ENCODE measurements at places on chromosomes 6 and 20. TPM values are rescaled to one million over a fixed set of nuclear protein-coding genes. Genes with fewer than 3 reads are reported as not detected.
A peak's percentile ranks its signal among the peaks of the same experiment; 100 is the strongest.

- no peak for DNase-seq
These were observed 366.1 kb downstream of the MAFB start for GRCh38 chr20:40322941-40323340.

GRCh38 chr6:147859071-147859470, 350.6 kb downstream of the SAMD5 start:
- no peak for DNase-seq

GRCh38 chr6:36323062-36323461, 13.6 kb downstream of the BNIP5 start:
- no peak for DNase-seq

Gene ZNF391
- total RNA-seq: 0.74 TPM

- DNase-seq: no peak
These were observed 162.8 kb downstream of the SCML4 start for GRCh38 chr6:107661291-107661690.

Gene MYLK2
- total RNA-seq: 3.0 TPM

DNA sequence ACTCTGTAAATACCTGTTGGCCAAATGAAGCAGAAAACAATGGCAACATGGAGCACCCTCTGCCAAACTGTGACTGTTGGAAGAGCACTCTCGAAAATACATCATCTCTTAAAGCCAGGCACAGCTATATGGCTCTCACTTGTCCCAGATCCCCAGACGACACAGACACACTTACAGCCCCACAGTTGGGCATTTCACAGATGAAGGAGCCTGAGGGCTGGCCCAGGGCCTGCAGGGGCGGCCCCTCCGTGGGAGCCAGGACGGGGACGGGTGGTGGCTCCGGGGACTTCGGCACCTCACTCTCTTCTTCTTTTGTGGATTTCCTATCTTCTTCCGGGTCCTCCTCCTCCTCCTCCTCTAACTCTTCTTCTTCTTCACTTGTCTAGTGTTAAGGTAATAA, 18.4 kb upstream of the MRPS10 start:
- DNase-seq: no peak

DNA sequence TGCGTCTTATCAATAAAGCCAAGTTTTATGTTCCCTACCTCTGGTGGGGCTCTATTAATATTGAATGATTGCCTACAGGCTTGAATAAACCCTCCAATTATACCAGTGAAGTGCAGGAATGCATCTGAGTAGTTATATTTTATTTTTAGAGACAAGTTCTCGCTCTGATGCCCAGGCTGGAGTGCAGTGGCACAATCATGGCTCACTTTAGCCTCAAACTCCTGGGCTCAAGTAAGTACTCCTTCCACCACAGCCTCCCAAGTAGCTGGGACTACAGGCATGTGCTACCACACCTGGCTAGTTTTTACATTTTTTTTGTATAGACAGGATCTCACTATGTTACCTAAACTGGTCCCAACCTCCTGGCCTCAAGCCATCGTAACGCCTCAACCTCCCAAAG, 26.1 kb upstream of the UBE2J1 start:
- no peak for DNase-seq

DNA sequence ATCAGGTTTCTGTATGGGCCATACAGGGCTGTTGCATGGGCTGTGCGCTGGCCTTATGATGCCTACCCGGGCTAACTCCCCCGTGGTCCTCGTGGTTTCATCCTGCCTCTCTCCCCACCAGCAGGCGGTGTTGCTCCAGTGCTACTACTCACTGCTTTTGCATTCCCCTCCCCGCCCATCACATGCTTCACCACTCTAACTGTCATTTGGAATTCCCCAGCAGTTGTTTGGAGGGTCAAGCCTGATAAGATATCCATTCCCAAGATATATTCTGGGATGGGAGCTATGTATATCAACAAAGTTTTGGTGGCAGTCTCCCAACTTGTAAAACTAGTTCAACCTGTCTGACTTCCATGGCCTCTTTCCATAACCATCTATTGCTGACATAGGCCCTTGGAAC, 233.2 kb upstream of the SOX4 start:
- peak; percentile 62 for DNase-seq

GRCh38 chr20:17643531-17644188, 38.4 kb downstream of the RRBP1 start:
- DNase-seq: no peak

- DNase-seq: no peak
These were observed 116.7 kb upstream of the MAN1A1 start for GRCh38 chr6:119466226-119466625.

- peak; percentile 55 for DNase-seq
These were observed 5.1 kb downstream of the UBE2C start for GRCh38 chr20:45817376-45818194.

GRCh38 chr6:6317386-6317785, 3.1 kb downstream of the F13A1 start:
- no peak for DNase-seq

- DNase-seq: peak; percentile 44
These were observed 6.0 kb downstream of the PDYN start for GRCh38 chr20:1987826-1988225.

Gene ZBTB24
- 7.1 TPM for total RNA-seq

DNA sequence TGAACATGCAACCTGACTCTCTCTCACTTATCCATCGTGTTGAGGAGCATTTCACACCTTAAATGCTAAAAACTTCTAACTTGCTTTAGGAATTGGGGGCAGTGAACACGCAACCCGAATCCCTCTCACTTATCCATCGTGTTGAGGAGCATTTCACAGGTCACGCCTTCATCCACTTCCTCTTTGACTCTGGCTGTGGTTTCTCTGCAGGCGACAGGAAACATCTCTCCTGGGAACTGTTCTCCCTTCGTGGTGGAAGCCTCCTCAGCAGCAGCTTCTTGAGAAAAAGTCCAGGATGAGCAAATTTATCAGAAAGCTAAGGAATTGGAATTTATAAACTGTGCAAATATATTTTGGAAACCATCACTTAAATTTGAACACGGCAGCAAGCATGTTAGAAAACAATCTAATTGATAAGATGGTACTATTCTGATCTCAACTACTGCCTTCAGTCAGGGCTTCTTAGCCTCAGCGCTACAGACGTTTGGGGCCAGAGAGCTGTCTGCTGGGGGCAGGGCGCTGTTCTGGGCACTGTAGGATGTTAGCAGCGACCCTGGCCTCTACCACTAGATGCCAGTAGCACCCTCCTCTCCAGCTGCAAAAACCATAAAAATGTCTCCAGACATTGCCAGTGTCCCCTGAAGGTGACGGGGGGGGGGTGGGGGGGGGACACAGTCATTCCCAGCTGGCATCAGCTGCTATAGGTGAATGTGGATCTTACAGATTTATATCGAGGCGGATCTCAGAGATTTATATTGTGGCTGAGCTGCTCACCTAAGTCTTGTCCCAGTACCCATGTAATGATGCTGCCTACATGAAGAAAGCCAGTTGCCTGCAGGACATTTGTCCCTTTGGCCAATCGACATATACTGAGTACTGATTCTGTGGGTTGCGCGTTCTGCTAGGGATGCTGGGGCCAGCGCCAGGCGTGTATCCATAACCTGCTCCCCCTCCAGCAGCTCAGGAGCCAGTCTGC, 26.2 kb downstream of the CTCFL start:
- peak; percentile 52 for DNase-seq

DNA sequence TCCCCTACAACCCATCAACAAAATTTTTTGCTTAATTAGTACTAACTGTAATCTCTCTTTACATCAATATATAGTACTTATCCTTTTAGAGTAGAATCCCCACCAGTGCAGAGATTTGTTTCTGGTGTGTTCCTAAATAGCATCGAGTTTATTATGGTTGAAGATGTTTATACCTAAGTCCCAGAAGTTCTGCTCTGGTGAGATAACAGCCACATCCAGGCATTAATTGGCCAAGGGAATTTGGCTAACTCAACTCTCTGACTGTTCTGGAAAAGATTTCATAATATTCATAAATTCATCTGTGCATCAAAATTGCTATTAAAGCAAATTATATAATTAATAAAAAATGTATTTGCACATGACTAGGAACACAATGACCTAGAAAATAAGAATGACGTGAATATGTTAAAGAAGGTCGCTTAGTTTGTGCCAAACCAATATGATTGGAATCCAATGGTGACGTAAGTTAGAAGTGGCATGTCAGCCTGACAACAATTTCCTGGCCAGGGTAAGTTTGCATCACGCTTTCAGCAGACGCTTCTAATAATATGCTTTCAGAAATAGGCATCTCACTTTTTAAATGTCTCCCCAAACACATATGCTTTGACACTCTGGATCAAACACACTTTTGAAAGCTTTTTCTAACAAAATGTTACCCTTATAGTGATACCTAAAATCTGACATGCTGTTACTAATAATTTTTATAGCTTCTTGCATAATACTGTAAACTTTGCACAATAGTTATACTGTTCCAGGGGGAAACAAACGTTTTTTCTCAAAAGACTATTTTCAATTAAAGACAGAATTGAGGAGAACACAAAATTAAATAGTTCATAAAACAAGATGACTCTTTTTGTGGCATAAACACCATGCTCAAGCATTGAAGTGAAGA, 236.7 kb downstream of the TENT5A start:
- DNase-seq: peak; percentile 4

Gene SCUBE3
- total RNA-seq: 2.0 TPM

Gene MDFI
- 53.7 TPM for total RNA-seq

Gene UST
- total RNA-seq: 12.1 TPM

Gene MRPL18
- 223 TPM for total RNA-seq

DNA sequence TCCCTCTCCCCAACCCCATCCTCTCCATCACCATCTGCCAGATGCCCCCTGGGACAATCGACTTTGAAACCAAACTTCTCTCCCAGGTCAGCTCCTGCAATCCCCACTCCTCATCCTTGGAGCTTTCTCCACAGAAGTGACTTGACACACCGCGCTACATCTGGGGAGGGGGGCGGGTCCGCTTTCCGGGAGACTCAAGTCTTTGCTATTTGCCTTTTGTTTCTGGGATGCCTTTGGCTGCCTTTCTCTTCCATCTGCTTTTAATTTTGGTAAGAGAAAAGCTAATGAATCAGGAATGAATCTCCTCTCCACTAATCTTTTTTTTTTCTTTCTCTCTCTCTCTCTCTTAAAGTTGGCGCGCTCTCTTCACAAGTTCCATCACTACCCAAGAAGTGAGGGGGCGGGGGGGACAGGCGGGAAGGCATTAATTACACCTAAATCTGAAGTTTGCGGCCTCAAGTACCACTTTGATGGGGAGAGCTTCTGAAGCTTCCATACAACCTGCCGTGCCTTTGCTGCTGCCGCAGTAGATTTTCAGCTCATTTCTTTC, 664 bp upstream of the TPBG start:
- peak; percentile 69 for DNase-seq

Gene C6orf163
- 0.63 TPM for total RNA-seq

Gene HTR1E
- not detected for total RNA-seq

DNA sequence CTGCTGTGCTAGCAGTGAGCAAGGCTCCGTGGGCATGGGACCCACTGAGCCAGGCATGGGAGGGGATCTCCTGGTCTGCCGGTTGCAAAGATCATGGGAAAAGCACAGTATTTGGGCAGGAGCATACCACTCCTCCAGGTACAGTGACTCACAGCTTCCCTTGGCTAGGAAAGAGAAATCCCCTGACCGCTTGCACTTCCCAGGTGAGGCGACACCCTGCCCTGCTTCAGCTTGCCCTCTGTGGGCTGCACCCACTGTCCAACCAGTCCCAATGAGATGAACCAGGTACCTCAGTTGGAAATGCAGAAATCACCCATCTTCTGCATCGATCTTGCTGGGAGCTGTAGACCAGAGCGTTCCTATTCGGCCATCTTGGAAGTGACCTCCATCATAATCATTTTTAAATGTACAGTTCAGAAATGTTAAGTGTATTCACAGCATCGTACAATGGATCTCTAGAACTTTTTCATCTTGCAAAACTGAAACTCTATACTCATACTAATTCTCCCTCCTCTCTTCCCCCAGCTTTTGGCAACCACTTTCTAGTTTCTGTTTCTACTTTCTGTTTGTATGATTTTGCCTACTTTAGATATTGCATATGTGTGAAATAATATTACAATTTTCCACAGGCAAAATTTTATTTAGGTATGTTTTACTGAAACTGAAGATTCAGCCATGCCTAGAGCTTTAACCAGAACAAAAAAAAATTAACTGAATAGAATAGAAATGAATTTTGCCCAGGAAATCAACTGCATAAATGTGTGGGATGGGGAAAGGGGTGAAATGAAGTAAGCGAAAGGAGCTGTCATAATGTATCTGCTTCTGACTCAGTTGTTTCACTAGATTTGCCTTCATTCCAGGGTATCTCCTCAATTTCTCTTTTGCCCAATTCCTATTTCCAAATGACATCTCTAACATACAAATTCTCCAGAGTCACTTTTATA, 100.0 kb downstream of the RWDD2A start:
- DNase-seq: no peak

- no peak for DNase-seq
These were observed 191.8 kb downstream of the NRN1 start for GRCh38 chr6:5814901-5815300.

DNA sequence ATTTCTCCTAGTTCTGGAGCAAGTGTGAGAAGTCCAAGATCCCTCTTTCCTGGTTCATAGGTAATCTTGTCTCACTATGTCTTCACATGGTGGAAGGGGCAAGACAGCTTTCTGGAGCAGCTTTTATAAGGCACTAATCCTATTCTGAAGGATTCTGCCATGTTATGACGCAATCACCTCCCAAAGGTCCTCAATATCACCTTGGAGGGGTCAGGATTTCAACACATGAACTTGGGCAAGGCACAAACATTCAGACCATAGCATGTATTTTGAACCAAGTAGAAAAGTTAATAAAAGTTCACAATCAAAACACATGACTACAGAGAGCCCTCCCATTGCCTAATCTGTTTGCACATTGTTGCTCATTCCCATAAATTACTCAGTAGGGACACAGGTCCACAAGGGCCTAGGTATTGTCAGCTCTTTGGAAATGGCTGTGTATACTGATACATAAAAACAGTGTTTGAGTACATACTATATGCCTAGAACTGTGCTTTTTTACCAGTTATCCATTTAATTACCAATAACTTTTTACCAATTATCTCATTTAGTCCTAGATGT, 11.3 kb upstream of the TRDN start:
- DNase-seq: no peak

- DNase-seq: no peak
These were observed 106.5 kb upstream of the NT5E start for GRCh38 chr6:85343428-85343827.

Gene FAM217A
- total RNA-seq: not detected

Gene BPIFB4
- total RNA-seq: not detected

DNA sequence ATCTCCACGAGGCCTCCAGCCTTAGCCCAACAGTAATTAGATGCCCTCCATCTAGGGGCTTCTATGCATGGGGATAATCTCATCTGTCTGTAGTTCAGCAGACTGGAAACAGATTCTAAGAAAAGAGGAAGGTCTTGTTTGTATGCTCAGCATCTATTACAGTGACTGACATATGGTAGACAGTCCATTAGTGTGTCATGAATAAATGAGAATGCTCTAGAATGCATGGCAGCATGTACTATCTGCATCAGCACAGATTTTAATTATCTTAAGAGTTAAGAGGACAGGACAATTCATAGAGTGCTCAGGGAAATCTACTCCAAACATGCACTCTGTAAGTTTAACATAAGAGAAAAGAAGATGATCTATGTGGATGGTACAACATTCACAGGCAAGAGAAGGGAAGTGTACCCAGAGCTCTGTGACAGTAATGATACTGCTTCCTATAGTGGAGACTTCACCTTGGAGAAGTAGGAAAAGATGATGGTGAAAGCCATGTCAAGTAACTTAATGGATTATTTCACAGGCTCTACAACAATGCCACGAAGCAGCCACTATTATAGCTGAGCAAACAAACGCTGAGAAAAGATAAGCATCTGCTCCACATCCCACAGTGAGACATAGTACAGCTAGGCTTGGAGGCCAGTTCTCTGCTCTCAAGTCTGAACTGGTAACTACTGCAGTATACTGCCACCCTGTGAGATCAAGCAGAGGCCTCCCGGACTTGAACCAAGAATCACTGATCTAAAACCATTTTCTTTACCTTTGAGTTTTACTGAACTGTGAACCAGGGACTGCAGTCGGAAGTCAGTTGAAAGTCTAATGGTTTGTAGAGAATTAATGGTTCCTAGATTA, 309.2 kb upstream of the SPTLC3 start:
- no peak for DNase-seq

Data from Daoy (cell line).